ENCODE measurements at places on chromosomes 6 and 20.

DNA sequence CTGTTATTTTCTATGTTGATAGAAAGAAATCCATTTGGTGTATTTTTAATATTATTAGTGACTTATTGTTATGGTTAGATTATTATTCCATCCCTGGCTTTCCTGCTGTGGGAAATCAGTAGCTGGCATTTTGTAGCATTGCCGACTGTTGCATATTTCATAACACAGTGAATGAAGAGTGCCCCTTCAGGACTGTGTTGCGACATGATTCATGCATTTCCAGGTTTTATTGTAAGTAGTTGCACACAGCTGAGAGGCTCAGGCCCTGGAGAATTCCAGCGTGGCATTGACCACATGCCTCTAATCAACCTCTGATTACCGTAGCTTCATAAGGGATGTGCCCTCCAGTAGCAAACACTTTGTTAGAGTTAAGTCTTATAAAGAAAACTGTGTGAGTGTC, 263.9 kb downstream of the FARS2 start:
- H3K27me3 ChIP-seq, result no peaks in the 10 kb centered on the region
- DNase-seq, result no peak
- no peak overlapping the region for H3K4me3 ChIP-seq
- no peak overlapping the region for H3K27ac ChIP-seq

GRCh38 chr6:42981836-42982235, 2.5 kb upstream of the PPP2R5D start:
- DNase-seq, result no peak
- no peak overlapping the region for H3K4me3 ChIP-seq
- no peaks in the 10 kb centered on the region for H3K36me3 ChIP-seq
- no peak overlapping the region for H3K27ac ChIP-seq

GRCh38 chr6:112416866-112417265, 69.7 kb downstream of the RFPL4B start:
- H3K27ac ChIP-seq, result no peak overlapping the region
- H3K4me3 ChIP-seq, result no peak overlapping the region
- no peaks in the 10 kb centered on the region for H3K27me3 ChIP-seq
- H3K36me3 ChIP-seq, result no peaks in the 10 kb centered on the region
- DNase-seq, result no peak

DNA sequence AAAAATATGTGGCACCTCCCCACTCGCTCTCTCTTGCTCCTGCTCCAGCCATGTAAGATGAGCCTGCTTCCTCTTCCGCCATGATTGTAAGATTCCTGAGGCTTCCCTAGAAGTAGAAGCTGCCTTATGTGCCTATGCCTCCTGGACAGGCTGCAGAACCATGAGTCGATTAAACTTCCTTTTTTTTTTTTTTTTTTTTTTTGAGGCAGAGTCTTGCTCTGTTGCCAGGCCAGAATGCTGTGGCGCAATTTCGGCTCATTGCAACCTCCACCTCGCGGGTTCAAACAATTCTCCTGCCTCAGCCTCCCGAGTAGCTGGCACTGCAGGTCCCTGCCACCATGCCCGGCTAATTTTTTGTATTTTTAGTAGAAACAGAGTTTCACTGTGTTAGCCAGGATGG, 112.5 kb downstream of the FAM217A start:
- no peaks in the 10 kb centered on the region for H3K36me3 ChIP-seq
- no peak overlapping the region for H3K4me3 ChIP-seq
- no peak overlapping the region for H3K27ac ChIP-seq
- H3K4me1 ChIP-seq, result no peaks in the 10 kb centered on the region
- no peak for DNase-seq

GRCh38 chr6:28776269-28777146, 147.3 kb downstream of the TRIM27 start:
- no peak overlapping the region for H3K4me3 ChIP-seq
- H3K27ac ChIP-seq, result no peak overlapping the region
- H3K4me1 ChIP-seq, result no peaks in the 10 kb centered on the region
- DNase-seq, result no peak

GRCh38 chr6:151436802-151437201, 15.1 kb downstream of the RMND1 start:
- DNase-seq, result no peak
- H3K27me3 ChIP-seq, result no peaks in the 10 kb centered on the region
- H3K36me3 ChIP-seq, result peaks cover 3% of the 10 kb centered on the region
- H3K27ac ChIP-seq, result no peak overlapping the region
- no peaks in the 10 kb centered on the region for H3K4me1 ChIP-seq

DNA sequence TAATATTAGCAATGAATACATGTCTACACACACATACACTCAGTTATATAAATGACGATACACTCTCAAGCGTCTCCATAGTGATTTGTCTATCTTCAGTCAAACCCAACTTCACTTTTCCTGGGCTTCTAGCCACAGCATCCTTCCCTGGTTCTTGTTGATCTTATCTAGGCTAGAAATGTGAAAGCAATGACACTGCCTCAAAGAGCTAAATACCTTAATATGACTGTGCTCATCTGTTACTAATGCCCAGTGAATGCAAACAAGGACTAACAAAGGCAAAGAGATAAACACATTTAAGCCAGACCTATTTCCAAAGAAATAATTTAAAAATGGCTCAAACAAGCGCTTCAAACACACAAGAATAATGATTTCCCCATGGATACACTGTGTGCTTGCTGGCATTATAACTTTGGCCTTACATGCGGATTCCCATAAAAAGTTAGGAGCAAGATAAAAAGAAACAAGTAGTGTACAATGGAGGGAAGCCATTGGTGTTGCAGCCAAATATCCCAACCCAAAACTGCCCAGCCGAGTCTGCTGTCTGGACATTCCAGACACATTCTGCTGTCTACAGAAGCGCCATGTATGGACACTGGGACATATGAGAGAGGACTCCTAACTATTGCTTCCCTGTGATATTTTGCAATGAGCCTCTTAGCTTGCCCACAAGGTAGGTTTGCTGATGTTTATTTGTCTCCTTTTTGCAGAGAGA, 19.5 kb upstream of the DAAM2 start:
- H3K4me3 ChIP-seq, result no peak overlapping the region
- no peaks in the 10 kb centered on the region for H3K27me3 ChIP-seq
- H3K36me3 ChIP-seq, result no peaks in the 10 kb centered on the region
- peak overlapping the region; percentile 29 for H3K27ac ChIP-seq
- H3K4me1 ChIP-seq, result no peaks in the 10 kb centered on the region

GRCh38 chr20:63032861-63033793, 26.4 kb upstream of the BHLHE23 start:
- H3K4me1 ChIP-seq, result no peaks in the 10 kb centered on the region
- no peak overlapping the region for H3K4me3 ChIP-seq
- no peak overlapping the region for H3K27ac ChIP-seq
- peak; percentile 44 for DNase-seq
- H3K27me3 ChIP-seq, result peaks cover 89% of the 10 kb centered on the region

- DNase-seq, result no peak
- H3K27me3 ChIP-seq, result no peaks in the 10 kb centered on the region
- H3K4me1 ChIP-seq, result no peaks in the 10 kb centered on the region
- H3K27ac ChIP-seq, result no peak overlapping the region
- H3K36me3 ChIP-seq, result no peaks in the 10 kb centered on the region
- no peak overlapping the region for H3K4me3 ChIP-seq
These were observed 347.8 kb upstream of the HS3ST5 start for GRCh38 chr6:114690625-114691024.

GRCh38 chr6:1893470-1894130, 283.9 kb downstream of the FOXC1 start:
- H3K4me1 ChIP-seq, result no peaks in the 10 kb centered on the region
- H3K4me3 ChIP-seq, result no peak overlapping the region
- no peaks in the 10 kb centered on the region for H3K36me3 ChIP-seq
- no peak for DNase-seq
- H3K27me3 ChIP-seq, result no peaks in the 10 kb centered on the region

DNA sequence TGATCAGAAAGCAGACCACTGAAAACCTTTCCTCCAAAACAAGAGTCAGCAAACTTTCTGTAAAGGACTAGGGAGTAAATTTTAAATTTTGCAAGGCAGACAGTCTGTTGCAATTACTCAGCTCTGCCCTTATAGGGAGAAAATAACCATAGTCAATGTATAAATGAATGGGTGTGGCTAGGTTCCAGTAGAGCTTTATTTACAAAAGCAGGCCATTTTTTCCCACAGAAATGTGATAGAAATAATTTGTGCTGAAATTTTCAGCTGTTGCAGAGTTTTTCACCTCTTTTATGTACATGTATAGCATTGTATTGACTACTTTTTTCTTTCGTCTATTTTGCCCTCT, 7.7 kb downstream of the AMD1 start:
- no peak overlapping the region for H3K4me3 ChIP-seq
- H3K27me3 ChIP-seq, result no peaks in the 10 kb centered on the region
- no peak overlapping the region for H3K27ac ChIP-seq
- H3K36me3 ChIP-seq, result no peaks in the 10 kb centered on the region
- no peaks in the 10 kb centered on the region for H3K4me1 ChIP-seq

DNA sequence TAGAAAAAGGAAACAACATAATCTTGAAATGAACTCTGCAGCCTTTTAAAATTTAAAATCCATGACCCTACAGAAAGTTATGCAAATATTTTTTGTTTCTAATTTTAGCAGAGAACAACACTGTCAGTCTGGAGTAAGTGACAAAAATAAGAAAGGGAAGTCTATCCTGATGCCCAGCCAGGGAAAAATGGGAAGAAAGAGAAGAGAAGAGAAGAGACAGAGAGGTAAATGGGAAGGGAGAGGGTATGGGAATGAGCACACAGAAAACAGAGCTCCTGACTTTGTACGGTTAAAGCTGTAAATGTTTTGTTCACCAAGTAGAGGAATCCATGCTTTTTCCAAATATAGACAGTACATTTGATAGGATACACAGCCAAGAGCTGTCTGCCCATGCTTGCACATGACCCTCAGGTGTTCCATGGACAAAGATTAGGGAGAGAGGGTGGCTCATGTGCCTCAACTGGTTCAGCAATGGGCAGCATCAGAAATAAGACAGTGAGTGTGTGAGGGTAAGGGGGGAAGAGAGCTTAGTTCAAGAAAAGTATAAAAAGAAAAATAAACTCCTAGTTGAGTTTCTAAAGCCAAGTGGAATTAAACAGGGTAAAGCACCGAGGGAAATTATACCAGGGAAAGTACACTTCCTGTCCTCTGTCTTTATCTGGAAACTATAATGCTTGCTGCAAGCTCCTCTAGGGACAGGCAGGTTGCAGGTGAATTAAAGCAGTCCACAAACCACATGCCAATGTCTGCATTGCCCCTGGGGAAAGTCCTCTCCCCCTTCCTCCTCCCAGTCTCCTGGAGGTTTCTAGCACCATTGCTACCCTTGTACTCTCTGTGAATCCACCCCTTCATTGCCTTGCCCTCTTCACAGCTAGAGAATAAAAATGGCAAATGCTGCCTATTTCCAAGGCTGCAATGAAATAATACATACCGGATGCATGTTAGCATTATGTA, 30.0 kb downstream of the MAP3K5 start:
- no peaks in the 10 kb centered on the region for H3K27me3 ChIP-seq
- peaks cover 27% of the 10 kb centered on the region for H3K4me1 ChIP-seq
- DNase-seq, result no peak
- peak overlapping the region; percentile 59 for H3K27ac ChIP-seq
- no peak overlapping the region for H3K4me3 ChIP-seq

DNA sequence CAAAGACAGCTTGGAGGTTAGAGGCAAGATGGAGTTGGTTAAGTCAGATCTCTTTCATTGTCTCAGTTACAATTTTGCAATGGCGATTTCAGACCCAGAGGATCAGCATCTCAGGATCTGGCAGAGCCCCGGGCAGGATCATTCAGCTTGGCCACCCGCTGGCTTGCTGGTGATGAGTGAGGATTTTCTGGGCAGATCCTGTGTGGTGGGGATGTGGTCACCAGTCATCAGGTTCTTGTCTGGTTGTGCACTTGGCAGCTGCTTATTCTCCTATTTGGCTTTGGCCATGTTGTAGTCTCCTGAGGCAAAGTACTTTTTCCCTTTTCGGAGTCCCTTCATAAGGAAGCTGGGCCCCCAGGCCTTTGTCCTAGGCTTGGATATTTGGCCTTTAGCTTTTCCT, 953.9 kb downstream of the KIF16B start:
- no peaks in the 10 kb centered on the region for H3K36me3 ChIP-seq
- DNase-seq, result no peak
- no peak overlapping the region for H3K27ac ChIP-seq
- H3K4me1 ChIP-seq, result no peaks in the 10 kb centered on the region
- no peak overlapping the region for H3K4me3 ChIP-seq

- no peaks in the 10 kb centered on the region for H3K4me1 ChIP-seq
- H3K27me3 ChIP-seq, result no peaks in the 10 kb centered on the region
- H3K27ac ChIP-seq, result no peak overlapping the region
- H3K4me3 ChIP-seq, result no peak overlapping the region
- no peaks in the 10 kb centered on the region for H3K36me3 ChIP-seq
- DNase-seq, result no peak
These were observed 22.3 kb upstream of the SAYSD1 start for GRCh38 chr6:39137245-39137644.

DNA sequence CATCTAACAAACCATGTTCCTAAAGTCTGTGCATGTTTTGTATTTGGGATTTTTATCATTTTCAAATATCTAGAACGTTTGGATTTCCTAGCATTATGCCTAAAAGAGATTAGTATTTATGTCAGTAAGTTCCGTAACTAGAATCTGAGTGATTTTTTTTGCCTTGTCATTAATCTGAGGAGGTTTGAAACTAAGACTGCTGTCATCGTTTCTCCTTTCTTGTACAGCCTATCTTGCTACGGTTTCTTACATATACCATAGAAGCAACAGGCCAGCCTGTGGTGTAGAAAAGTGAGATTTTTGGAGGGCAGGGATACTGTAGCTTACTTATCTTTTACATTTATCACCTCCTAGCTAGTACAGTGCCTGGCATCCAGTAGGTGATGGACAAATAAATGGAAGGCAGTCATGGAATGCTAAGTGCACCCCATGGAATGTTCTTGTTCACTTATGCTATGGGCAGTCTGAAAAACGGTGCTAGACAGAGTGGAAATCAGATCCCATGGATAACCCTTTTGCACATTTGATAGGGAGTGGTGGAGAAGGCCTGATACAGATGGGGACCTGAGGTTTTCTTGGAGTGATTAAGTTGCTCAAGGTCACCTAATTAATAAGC, 93.9 kb downstream of the ARID1B start:
- H3K4me1 ChIP-seq, result peaks cover 44% of the 10 kb centered on the region
- H3K27me3 ChIP-seq, result no peaks in the 10 kb centered on the region
- DNase-seq, result no peak
- H3K4me3 ChIP-seq, result no peak overlapping the region

- H3K4me1 ChIP-seq, result no peaks in the 10 kb centered on the region
- DNase-seq, result no peak
- no peak overlapping the region for H3K27ac ChIP-seq
These were observed 86.7 kb upstream of the F13A1 start for GRCh38 chr6:6407071-6407741.

DNA sequence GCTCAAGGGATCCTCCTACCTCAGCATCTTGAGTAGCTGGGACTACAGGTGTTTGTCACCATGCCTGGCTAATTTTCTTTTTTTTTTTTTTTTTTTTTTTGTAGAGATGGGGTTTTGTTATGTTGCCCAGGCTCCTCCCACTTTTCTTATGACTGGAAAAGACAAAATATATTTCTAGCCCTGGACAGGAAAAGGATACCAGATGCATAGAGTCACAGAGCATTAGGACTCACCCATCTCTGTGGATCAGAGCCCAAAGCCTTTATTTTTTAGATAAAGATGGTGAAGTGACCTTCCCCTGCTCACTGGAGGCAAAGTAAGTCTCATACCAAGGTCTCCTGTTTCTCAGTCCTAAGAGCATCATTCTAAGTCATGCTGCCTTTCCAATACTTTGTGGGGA, 3.4 kb downstream of the TRIM10 start:
- no peak overlapping the region for H3K4me3 ChIP-seq
- H3K4me1 ChIP-seq, result no peaks in the 10 kb centered on the region
- H3K27me3 ChIP-seq, result no peaks in the 10 kb centered on the region

GRCh38 chr20:35539756-35540212, 2.1 kb upstream of the ERGIC3 start:
- no peaks in the 10 kb centered on the region for H3K36me3 ChIP-seq
- H3K4me1 ChIP-seq, result peaks cover 15% of the 10 kb centered on the region
- DNase-seq, result no peak
- no peaks in the 10 kb centered on the region for H3K27me3 ChIP-seq
